ENCODE measurements at places on chromosomes 11 and 22.

DNA sequence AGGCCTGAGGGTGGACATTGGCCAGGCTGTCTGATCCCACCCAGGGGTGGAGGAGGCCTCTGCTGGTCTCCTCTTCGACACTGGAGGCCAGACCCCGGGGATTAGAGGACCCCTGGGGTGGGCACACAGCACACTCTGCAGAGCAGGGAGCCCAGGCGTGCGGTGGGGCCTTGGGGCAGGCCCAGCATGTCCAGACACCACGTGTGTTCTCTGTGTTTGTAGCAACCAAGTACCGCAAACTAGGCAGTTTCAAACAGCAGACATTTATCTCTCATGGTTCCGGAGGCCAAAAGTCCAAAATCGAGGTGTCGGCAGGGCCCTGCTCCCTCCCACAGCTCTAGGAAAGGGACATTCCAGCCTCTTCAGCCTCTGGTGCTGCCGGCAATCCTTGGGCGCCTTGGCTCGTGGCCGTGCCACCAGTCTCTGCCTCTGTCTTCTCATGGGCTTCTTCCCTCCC lies 1.5 kb downstream of the PANX2 start:
- DNase-seq, result no peak

DNA sequence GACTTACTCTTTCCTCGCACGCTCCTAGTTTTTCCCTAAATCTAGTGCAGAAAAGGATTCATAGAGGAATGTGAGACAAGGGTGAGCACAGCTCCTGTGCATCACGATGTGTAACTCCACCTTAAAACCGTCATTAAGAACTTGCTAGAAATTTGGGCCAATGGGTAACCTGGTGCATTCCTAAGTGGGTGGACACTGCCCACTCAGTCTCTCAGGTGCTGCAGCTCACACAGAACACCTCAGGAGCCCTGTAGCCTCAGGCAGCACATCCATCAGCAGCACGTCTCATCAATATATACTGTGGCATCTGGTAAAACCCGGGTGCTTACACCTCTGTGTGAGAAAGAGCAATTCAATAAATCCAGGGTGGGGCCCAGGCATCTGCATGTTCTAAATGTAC lies 12.4 kb downstream of the POU2AF3 start:
- DNase-seq, result no peak

- DNase-seq, result no peak
Observed at GRCh38 chr11:55697817-55698216, 35.8 kb downstream of the OR4C6 start.

DNA sequence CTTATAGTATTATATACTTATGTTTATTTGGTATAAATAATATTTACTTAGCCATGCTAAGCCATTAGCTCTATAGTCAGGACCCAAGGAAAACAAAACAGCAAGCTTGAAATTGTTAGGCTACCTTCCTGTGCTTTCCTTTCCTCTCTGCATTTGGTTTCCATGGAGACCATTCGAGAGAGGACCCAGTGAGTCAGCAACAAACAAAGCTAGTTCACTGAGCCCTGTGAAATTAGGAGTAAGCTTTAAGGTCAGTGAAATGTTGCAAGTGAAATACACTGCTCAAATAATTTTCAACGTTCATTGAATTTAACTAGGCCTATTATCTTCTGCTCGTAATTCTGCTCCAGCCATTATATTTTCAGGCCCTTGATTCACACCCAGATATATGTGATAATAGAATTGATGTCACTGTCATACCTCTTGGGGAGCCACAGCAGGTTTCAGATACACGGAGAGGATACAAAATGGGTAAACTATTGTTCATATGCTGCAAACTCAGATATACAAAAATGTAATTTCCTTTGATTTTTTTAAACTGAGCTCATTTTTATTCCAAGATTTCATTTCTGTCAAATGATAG lies 9.1 kb upstream of the OR10D3 start:
- DNase-seq, result no peak

DNA sequence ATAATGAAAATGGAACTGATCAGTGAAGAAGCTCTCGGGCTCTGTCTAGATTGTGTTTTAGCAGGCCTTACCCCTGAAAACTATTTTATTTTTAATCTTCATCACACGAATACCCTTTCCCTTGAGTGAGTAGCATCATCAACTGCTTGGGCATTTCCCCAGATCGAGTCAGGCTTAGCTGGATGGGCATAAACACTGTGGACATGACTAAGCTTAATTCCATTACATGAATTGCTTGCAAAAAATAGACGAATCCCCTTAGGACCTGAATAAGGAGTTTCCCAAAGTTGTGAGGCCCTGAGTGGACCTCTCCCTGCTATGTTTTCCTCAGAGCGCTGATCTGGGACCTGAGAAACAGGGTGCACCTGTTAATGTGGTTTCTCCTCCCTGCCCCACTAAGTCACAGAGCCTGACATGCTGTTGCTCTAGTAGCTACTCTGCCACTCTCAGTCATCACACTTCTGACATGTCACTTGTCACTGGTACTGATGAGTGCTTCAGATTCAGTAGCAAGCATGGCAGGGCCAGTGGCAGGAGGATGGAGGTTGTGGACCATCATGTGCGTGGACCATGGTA lies 53.5 kb downstream of the ENDOD1 start:
- no peak for DNase-seq

DNA sequence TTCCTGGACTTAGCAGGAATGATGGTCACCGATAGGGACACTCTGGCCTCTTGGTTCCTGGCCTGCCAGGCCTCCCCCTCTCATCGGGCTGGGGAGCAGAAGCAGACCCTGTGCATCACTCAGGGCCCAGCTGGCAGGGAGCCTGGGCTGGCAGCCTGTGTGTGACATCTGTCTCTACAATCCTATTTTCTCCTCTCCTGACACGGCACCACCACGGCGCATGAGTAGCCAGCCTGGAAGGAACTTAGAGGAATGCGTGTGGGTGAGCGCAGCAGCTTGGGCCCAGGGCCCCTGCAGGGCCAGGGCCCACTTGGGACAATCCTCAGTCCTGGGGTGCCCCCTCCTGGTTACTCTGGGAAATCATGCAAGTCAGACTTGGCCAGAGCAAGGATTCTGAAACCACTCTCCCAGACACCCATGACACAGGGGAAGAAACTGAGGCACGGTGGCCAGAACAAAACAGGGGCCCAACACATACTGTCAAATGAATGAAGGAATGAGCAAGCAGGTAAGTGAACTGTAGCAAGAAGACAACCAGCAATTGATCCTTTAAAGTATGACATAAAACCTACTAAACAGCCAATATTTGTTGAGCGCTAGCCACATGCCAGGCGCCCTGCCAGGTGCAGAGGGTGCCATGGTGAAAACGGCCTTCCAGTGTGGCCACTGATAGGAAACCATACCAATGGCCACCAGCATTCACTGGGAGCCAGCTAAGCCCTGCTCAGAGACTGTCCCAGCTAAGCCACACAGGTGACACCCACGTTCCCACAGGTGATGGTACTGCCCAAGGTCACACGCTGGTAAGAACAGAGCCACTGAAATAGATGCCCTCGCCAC lies 13.3 kb downstream of the RSPH14 start:
- DNase-seq, result peak; percentile 83

- no peak for DNase-seq
Observed at GRCh38 chr11:75103380-75104026, 6.8 kb upstream of the OR2AT4 start.

DNA sequence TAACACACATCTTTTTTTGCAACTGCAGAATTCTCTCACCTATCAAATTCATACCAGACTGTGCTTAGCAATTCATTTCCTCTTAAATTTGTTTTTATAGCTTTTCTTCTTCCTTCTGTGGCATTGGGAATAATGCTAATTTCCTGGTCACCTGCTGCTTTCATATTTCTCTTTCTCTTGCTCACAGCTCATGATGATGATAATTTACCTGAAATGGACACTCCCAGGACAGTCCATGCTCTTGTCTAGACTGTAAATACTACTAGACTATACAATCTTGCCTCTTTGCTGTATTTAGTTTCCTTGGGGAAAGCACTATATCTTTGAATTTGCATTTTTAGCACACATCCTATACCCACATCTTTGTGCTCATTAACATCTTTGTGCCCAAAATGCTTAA lies 15.5 kb downstream of the CASP5 start:
- DNase-seq, result no peak

DNA sequence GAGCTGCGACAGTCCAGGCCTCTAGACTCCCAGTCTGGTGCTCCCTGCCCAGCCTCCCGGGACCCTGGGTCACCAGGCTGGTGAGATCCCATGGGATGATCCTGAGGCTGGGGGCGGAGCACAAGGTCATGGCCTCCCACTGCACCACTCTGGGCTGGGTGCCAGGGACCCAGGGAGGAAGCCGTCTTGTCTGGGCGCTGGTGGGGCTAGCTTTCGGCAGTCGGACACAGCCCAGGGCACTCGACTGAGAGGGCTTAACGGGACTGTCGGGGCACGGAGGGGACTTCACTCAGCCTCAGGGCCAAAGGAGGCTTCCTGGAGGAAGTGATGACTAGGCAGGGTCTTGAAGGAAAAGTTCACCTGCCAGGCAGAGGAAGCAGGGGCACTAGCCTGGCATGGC lies 39.0 kb downstream of the ZC3H7B start:
- no peak for DNase-seq

GRCh38 chr11:107777110-107777509 lies 65.3 kb upstream of the SLN start:
- no peak for DNase-seq

- DNase-seq, result no peak
Observed at GRCh38 chr11:84719935-84720577, 907.1 kb downstream of the DLG2 start.

- no peak for DNase-seq
Observed at GRCh38 chr11:1932105-1932480, 12.6 kb downstream of the TNNT3 start.

- no peak for DNase-seq
Observed at GRCh38 chr22:22825213-22825593, 62.4 kb upstream of the IGLL5 start.

GRCh38 chr11:48055292-48056132 lies 75.2 kb downstream of the PTPRJ start:
- peak; percentile 54 for DNase-seq

DNA sequence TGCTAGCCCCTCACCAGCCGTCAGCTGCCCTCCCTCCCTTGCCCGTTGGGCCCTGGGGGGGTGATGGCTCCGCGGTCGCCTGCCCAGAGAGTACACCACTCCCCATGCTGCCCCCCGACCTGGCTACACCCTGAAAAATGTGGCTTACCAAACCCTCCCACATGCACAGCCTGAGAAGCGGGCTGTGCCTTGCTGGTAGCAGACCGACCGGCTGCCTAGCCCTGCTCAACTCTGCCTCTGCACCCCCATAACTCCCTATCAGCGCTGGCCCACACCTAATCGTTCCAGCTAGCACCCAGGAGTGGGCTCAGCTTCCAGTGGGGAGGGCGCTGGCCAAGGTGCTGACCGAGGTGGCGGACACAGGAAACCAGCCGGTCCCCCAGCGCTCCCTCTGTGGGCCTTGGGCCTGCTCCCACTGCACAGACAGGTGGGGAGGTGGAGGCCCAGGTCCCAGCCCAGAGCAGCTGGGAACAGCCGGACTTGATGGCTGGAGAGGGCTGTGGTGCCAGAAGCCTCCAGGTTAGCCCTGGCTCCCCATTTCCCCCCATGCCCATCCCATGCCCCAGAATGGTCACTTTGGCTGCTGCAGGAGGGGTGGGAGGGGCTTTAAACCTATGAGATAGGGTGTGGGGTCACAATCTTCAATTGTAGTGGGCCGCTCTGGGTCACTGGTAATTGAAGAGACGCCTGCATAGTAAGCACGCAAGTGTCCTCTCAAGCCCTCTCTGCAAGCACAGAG lies 32.1 kb upstream of the PRODH start:
- DNase-seq, result peak; percentile 23

GRCh38 chr11:35151683-35152280 lies 12.8 kb downstream of the CD44 start:
- DNase-seq, result no peak

GRCh38 chr22:38314051-38314932 lies 2.9 kb downstream of the CSNK1E start:
- no peak for DNase-seq

DNA sequence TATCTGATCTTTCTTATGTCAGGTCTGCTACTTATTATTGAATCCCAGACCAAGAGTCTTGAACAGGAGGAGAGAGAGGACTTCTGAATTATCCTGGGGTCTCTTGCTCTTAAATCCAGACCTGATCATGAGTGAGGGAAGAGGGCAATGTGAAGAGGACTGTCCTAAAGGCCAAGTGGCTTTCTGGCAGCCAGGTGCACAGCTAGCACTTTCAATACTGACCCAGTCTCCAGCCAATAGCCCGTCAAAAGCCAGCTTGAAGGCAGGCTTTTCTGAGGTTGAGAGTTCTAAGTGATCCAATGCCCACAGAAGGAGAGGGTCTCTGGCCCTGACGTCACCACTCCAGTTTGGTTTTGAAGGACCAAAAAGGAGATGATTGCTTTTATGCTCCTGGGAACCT lies 37.2 kb downstream of the FBXO7 start:
- no peak for DNase-seq

- no peak for DNase-seq
Observed at GRCh38 chr11:26743622-26744021, 21.8 kb upstream of the SLC5A12 start.

DNA sequence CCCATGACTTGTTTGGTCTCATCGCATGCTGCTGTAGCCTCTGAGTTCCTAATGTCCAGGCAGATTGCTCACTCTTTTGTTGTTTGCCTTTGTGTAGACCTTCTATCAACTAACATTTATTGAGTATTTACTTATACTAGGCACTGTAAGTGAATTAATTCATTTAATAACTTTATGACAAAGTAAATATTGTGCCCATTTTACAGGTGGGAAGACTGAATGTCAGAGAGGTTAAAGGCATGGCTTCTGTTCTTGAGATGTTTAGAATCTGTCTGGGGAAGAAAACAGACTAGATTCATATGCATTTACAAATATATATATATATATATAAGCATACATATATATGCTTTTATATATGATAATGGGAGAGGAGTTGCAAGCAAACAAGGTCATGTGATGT lies 27.1 kb downstream of the EHF start:
- DNase-seq, result no peak

DNA sequence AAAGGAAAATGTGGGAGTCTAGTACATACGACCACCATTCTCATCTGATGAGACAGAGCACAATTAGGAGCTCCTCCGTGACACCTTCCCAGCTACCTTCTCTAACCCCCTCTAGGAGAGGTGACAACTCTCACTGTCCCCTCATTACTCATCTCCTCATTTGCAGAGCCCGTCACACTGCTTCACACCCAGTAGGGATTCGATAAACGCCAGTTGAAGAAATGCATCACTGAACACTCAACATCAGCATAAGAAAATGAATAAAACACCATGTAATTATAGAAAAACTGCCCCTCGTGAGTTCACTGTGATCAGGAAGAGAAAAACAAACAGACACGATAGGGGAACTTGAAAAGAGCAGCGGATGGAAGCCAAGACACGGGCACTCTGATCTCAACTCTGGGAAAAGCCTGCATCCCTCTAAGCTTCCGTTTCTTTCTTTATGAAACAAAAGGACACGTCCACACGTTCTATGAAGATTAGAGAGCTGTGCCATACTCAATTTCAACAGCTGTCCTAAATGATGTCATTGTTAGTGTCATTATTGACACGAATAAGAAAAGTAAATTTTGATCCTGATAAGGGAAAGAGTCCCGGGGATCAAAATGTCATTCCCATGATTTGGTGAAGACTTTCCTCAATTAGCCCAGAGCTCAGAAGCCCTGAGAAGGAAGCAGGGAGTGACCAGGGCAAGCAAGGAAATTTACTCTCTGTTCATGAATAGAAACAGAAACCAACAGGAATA lies 356.9 kb downstream of the LARGE1 start:
- DNase-seq, result no peak
